Large intestine (tissue), 12 donors: ENCODE measurements at places on chromosomes 11 and 22. TPM values are rescaled to one million over a fixed set of nuclear protein-coding genes. Genes with fewer than 3 reads are reported as not detected.

The PRG3 gene
- 0.07 TPM for polyA plus RNA-seq

The SOX6 gene
- 44.1 TPM for polyA plus RNA-seq

The BCO2 gene
- polyA plus RNA-seq, result 11.0 TPM

DNA sequence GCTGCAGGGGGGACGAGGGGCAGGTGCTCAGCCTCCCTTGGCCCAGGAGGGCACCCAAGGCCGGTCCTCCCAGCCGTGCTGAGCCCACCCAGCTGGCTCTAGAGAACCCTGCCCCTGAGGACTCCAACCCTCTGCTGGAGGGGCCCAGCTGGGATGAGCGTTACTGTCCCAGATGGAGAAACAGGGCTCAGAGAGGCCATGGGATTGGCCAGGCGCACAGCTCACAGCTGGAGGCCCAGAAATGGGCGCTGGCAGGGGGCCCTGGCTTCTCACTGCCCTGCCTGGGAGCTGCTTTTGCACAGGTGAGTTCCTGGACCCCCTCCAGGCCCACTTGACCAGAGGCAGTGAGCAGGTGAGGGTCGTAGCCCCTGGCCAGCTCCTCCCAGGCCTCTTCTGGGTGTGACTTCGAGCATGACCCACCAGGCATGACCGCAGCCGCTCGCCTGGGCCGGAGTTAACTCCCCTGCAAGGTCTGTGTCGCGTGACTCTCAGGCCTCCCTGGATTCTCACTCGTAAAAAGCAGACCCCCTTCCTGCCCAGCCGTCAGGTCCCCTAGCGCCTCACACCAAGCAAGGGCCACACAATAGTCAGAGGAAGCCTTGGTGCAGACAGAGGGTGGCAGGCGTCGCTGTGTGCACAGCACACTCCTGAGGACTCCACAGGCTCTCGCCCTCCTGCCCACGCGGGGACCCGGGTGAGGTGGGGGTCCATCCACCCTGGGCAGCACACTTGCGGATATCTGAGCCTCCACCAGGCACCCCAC is 19.7 kb upstream of the IL17REL start:
- DNase-seq, result no peak

DNA sequence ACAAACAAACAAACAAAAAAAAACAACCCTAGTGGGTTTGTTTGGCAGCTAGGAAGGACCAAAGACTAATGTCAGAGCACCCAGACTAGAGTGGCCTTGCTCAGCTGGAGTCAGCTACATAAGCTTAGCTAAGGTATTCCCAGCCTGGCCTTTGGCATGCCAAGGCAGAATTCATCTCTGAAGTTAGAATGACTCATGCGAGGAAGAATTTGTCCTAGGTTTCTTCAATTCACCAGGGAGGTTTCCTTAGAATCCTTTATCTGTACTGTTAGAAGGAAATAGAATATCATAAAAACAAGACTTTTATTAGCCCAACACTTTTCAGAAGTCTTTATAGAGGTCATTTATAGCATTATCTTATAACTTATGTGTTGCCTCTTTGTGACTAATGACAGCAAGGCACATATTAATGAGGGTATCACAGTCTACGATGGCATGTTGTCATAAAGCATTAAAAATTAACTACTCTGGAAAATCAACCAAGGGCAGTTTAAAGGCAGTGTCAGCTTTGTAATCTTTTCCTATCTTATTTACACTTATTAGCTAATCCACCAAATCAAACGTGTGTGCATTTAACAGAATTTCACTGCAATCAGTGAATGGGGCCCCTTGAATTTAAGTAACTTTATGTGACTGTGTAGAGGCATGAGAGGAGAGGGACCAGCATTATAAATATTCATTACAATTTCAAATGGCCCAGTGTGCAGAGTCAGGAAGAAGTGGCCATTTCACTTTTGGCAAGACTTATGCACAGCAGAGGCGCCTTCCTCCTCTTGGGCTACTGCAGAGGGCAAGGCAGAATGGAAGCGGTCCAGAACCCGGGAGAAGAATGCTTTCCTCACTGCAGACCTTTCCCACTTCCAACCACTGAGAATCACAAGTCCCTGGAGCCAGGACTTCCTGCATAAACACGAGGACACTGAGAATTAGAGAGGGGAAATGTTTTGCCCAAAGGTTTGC is 36.3 kb downstream of the SLC5A1 start:
- peak; percentile 87 for DNase-seq

- DNase-seq, result no peak
These were observed 122.6 kb downstream of the ABTB2 start for GRCh38 chr11:34235189-34235588.
